ENCODE measurements at places on chromosomes 2 and 18.

DNA sequence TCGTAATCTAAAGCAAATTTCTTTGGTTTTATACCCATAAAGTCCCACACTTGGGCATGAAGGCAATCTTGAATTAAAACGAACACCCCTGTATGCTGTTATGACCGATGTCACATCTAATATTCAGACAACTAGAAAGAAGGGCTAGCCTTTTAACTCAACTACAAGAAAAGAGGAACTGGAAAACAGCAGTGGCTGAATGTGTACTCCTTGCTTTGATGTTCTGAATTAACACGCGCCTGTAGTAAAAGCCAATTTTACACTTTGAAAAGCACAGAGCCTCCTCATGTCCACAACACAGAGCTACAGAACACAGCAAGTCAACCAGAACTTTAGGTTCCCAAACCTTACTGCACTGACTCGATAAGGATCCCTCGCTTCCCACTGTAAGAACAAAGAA lies 147.6 kb downstream of the HDAC4 start:
- DNase-seq: peak; percentile 73

DNA sequence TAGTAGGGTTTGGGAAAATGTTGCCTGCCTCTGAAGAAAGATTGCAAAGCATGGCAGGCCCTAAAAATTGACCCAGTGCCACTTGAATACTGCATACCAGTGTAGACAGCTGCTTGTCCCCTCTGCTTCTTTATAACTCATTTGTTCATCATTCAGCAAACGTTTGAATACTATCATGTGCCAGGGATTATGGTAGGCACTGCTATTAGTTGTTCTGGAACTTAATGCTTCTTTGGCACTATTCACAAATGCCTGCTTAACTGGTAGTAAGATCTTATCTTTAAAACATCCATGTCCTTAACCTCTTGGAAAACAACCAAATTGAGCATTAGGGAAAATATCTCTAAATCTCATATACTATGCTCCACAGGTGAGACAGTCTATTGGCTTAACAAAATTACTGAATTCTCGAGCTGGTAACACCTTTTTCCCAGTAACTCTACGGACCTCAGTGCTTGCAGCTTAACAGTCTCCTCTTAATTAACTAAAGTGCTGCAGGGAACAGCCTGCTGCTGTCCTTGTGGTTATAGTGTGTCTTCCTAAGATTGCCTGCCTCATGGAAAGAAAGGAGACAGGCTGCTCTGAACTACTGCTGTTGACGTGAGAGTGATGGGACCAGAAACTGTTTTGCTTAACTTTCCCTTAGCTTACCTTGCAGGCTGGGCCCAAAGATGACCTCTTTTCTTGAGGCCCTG lies 93.2 kb downstream of the MIB1 start:
- DNase-seq: no peak

DNA sequence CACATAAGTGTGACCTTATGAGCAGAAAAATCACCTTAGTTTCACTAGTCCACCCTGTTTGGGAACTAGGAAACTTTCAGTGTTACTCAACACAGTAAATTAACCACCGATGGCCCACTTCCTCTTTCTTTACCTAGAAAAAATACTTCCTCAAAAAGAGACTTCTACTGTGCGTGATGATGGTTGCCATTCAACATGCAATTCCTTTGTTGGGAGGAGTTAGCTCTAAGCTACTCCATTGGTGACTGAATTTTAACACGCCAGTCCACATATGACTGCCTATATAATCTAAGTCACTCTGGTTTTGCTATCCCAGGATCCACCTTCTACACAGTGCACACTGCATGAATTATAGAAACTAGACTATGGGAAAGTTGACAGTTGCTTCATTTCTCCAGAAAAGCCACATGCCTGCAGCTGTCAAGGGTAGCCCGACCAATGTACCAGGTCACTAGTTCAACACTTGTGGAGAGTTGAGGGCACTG lies 47.8 kb upstream of the REG3G start:
- DNase-seq: peak; percentile 56

DNA sequence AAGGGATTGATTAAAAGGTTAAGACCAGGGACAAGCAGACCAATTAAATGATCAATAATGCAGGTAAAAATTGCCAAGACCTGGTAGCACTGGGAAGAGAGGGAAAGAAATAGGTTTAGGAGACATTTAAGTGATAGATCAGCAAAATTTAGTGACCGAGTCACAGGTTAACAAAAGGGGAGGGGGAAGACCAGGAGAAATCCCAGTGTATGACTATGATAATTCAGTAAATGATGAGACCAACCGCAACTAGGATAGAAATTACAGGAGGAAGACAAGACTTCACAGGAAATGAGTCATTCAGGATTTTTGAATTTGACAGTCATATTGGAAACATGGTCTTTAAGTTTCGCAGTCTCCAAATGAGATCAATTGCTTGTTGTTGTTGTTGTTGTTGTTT lies 62.9 kb downstream of the COBLL1 start:
- DNase-seq: no peak

DNA sequence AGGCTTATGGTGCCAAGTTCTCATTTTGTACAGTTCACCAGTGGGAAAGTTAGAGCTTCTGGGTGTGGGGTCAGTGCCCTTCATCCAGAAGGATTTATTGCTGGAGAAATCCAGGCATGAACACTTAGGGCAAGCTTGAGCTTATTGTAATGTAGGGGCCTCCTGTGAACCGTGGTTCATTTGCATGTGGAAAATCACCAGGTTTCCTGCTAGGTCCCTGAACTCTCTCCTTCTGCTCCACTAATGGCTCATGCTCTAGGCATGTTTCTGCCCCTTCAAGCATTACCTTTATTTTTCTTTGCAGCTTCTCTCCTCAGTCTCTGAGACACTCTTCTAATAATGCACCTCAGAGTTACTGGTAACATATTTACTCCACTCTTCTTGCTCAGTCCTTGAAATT lies 79.3 kb upstream of the FAM98A start:
- DNase-seq: no peak

DNA sequence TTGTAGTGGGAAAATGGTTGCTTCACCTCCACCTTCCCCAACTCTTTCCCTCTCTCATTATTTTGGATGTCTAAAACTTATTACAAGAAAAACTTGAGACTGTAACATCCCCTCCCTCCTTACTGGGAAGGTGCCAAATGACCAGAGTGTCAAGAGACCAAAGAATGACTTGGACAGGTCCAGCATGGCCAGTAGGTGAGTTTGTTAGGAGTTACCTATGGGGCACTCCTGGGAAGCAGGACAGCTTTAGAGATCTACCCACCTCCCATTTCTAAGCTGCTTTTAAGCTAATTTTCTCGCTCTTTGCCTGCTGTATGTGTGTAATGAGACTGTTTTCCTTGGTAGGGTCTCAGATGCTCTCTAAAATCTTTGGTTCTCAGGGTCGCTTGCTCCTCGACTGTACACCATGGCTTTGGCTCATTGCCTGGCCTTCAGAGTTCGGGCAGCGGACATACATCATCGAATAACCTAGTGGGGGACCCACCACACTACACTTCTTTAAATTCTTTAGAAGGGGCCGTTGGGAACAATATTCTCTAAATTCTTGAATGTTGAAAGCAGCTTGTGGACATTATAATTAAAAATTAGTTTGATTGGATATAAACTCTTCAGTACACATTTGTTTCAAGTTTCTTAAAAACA lies 45.2 kb downstream of the SLC30A6 start:
- DNase-seq: no peak
